ENCODE measurements at places on chromosomes 16 and 17. TPM values are rescaled to one million over a fixed set of nuclear protein-coding genes. Genes with fewer than 3 reads are reported as not detected.

Gene ITGAL
- not detected for total RNA-seq

Gene CES5A
- total RNA-seq = not detected

Gene NEUROD2
- not detected for total RNA-seq

Gene GNG13
- not detected for total RNA-seq

Gene HCRT
- not detected for total RNA-seq

DNA sequence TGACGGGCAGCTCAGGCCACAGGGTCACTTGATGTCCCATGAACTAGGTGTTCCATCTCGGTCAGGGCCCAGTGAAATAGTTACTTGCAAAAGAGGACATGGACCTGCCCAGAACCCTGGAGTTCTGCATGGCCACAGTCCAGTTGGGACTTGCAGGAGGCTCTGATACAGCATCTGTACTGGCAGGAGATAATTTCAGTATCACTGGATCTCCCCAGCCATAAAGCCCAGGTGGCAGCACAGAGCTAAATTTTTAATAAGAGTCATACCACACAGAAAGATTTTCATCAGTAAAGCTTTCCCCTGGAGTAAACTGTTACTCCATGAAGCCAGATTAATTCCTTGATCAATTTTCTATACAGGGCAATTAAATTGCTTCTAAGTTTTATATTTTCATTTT, 18.0 kb upstream of the SLC16A5 start:
- no peak overlapping the region for H3K4me3 ChIP-seq
- peaks cover 2% of the 10 kb centered on the region for H3K36me3 ChIP-seq
- no peak for DNase-seq
- no peaks in the 10 kb centered on the region for H3K4me1 ChIP-seq
- no peaks in the 10 kb centered on the region for H3K27me3 ChIP-seq

DNA sequence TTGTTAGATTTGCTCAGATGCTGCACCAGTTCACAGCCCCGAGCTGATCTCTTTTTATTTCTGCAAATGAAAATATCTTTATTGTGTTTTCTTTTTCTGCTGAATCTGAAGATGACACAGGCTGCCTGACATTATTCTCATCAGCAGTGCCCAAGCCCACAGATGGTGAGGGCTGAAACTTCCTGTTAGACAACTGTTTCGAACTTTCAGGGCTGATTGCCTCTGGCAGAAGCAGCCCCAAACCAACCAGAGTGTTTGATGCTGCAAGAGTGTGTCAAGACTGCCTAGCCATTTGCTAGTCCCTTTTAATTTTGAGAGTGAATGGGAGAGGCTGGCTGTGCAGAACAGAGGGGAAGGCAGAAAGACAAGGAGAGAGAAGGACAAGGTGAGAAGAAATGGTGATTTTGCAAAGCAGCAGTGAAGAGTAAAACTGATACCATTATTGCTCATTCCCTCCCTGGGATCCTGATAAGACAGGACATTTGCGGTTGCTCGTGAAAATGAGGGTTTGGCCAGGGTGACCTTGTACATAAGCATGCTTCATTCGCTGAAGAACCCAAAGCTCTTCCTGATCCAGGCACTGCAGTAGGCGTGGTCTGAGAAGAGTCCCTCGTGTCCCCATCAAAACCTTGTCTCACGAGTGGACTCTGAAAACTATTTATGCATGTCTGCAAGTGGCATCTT, 77.2 kb downstream of the TMEM114 start:
- H3K4me3 ChIP-seq = no peak overlapping the region
- no peaks in the 10 kb centered on the region for H3K27me3 ChIP-seq
- no peak for DNase-seq
- H3K27ac ChIP-seq = no peak overlapping the region
- no peaks in the 10 kb centered on the region for H3K4me1 ChIP-seq

GRCh38 chr16:70678121-70678897, 7.5 kb downstream of the MTSS2 start:
- H3K4me3 ChIP-seq = no peak overlapping the region
- H3K27ac ChIP-seq = no peak overlapping the region
- no peak for DNase-seq
- peaks cover 26% of the 10 kb centered on the region for H3K4me1 ChIP-seq
- no peaks in the 10 kb centered on the region for H3K27me3 ChIP-seq

DNA sequence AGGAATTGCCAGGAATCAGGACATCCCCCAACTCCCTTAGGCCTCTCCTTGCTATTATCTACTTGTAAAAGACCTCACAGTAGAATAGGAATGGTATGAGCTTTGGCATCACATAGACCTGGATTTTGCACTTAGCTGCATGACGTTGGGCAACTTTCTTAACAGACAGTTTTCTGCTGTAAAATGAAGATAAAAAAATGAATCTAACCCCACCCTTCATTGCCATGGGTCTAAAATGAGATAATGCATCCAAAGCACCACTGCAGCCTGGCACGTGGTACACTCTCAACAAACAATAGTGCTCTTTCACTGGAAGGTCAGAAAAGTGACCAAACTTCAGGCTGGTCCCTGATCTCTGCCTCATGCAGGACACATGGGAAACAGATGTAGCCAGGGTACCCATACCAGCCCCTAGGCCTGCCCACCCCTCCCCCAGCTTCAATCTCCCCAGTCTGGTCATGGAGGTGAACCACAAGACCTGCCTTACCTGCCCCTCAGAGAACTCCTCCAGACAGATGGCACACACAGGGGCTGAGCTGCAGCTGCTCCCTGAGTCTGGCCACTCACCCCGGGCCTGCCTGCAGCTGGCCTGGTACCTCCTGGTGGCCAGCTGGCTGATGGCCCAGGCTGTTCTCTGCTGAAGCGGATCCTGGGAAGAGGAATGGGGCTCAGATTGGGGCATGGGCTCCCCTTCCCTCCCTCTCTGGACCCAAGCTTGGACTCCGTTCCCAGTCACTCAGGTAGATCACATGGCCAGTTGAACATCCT, 8.5 kb upstream of the SUPT4H1 start:
- H3K27ac ChIP-seq = no peak overlapping the region
- no peak overlapping the region for H3K4me3 ChIP-seq
- peaks cover 2% of the 10 kb centered on the region for H3K27me3 ChIP-seq
- DNase-seq = no peak

DNA sequence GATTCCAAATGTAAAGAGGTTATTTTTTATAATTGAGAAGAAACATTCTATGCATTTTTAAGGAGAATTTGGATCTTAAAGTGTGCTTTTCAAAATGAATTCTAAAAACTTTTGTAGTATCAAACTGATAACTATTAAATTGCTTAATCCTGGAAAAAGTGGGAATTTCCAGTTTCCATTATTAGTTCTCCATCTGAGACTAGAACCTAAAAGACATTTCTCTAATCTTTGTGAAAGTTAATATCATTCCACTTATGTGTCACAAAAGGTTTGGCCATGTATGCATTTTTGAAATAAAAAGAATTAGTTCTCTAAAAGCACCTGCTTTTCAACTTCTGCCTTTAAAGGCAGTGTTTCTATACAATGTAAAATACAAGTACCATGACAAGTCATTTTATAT, 155.0 kb downstream of the BCAS3 start:
- H3K36me3 ChIP-seq = no peaks in the 10 kb centered on the region
- no peak for DNase-seq
- no peaks in the 10 kb centered on the region for H3K4me1 ChIP-seq
- no peak overlapping the region for H3K4me3 ChIP-seq
- no peak overlapping the region for H3K27ac ChIP-seq

DNA sequence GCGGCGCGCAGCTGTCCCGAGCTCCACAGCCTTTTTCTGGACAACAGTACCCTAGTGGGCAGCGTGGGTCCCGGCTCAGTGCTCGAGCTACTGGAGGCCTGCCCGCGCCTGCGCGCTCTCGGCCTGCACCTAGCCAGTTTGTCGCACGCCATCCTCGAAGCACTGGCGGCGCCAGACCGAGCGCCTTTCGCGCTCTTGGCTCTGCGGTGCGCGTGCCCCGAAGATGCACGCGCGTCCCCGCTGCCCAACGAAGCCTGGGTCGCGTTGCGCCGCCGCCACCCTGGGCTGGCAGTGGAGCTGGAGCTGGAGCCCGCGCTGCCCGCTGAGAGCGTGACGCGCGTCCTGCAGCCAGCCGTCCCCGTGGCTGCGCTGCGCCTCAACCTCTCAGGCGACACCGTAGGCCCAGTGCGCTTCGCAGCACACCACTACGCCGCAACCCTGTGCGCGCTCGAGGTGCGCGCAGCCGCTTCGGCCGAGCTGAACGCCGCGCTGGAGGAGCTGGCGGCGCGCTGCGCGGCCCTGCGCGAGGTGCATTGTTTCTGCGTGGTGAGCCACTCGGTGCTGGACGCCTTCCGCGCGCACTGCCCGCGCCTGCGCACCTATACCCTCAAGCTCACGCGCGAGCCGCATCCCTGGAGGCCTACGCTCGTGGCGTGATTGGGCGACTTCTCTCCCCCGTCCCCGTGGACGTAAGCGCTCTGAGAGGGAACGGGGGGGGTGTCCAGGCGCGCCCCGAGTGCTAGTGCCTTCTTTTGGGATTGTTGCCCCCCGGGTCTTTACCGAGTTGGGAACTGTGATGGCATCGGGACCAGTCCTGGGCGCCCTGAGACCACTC, 1.2 kb upstream of the HSF4 start:
- H3K4me1 ChIP-seq = peaks cover 8% of the 10 kb centered on the region
- DNase-seq = peak; percentile 49
- H3K27ac ChIP-seq = no peak overlapping the region
- peaks cover 3% of the 10 kb centered on the region for H3K36me3 ChIP-seq

DNA sequence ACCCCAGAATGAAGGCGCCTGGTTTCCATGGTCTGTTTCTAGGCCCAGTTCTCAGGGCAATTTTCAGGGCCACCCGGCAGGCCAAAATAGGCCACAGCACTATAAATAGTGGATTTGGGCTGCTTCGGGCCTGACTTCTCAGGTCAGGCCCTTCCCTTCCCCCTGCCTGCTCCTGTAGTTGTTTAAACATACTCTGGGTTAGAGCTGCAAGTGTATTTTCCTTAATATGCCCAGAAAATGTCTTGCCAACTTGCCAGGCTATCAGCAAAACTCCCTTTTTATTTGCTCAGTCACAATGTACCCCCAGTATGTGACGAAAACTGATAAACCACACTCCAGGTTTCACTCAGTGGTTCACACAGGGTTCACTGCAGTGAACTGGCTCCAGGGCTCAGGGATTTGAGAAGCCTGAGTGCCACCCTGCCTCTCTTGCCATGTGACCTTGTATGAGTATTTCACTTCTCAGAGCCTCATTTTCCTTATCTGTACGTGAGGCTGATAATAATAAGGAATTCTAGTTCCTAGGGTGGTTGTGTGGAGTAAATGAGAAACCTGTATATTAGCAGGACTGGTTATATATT, 76.5 kb downstream of the GPRC5B start:
- H3K4me1 ChIP-seq = peaks cover 2% of the 10 kb centered on the region
- DNase-seq = no peak
- no peaks in the 10 kb centered on the region for H3K36me3 ChIP-seq
- no peak overlapping the region for H3K27ac ChIP-seq
- no peaks in the 10 kb centered on the region for H3K27me3 ChIP-seq

- no peaks in the 10 kb centered on the region for H3K27me3 ChIP-seq
- H3K27ac ChIP-seq = no peak overlapping the region
- H3K4me1 ChIP-seq = no peaks in the 10 kb centered on the region
- DNase-seq = peak; percentile 22
Observed at GRCh38 chr16:89670496-89671431, 13.1 kb downstream of the SPATA33 start.

DNA sequence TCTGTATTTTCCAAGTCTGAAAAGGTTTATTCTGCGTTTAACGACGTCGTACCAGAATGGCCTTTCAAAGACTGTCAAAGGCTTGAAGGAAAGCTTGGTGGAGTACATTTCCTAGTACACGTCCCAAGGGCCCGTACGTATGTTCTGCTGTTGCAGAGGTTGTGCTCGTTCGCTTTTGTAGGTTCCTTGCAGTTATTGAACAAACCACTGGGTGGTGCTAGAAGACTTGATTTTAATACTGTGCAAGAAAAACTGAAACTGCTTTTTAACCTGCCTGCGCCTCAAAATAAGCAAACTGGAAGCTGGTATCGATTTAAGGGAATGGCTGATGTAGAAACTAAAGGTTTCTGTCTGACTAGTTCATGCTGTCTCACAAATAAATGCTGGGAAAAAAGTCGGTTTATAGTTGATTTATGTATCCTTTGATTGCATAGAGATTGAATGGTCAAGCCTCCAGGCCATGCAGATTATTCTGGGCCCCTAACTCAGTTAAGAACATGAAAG, 54.6 kb downstream of the USP10 start:
- H3K36me3 ChIP-seq = peaks cover 2% of the 10 kb centered on the region
- H3K27ac ChIP-seq = peak overlapping the region; percentile 56
- DNase-seq = peak; percentile 96
- H3K27me3 ChIP-seq = no peaks in the 10 kb centered on the region

GRCh38 chr17:37750768-37751475, 6.1 kb upstream of the HNF1B start:
- peaks cover 20% of the 10 kb centered on the region for H3K27me3 ChIP-seq
- H3K4me1 ChIP-seq = no peaks in the 10 kb centered on the region
- H3K36me3 ChIP-seq = no peaks in the 10 kb centered on the region
- DNase-seq = no peak

DNA sequence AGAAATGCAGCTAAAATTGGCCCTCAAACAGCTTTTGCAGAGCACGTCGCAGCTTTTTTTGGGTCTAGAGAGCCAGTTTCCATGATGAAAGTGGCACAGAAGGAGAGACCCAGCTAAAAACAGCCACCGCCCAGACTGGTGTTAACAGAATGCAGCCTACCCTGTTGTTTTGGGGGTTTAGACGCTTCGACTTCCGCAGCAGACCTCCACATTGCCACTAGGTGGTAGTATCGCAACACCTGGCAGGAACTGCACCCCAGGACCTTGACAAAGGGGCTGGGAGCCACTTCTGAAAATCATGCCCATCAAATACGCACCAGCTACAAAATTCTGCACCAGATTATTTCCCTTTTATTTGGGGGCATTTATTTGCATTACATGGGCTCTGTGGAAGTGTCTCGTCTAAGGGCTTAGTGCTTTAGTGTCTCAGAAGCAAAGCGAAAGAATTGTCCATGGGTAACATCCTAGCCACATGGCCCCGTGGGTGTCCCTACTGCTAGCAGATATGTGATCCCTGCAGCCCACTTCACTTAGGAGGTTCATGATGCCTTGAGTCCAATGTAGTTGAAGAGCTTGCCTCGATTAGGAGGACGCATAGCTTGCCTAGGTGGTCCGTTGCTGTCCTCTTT, 167.1 kb downstream of the HAPSTR1 start:
- no peaks in the 10 kb centered on the region for H3K27me3 ChIP-seq
- no peaks in the 10 kb centered on the region for H3K36me3 ChIP-seq
- H3K4me1 ChIP-seq = no peaks in the 10 kb centered on the region
- DNase-seq = peak; percentile 5
- H3K4me3 ChIP-seq = no peak overlapping the region
- no peak overlapping the region for H3K27ac ChIP-seq

- H3K27ac ChIP-seq = no peak overlapping the region
- H3K4me3 ChIP-seq = peak overlapping the region; percentile 78
- DNase-seq = no peak
- peaks cover 22% of the 10 kb centered on the region for H3K4me1 ChIP-seq
Observed at GRCh38 chr17:65558683-65559460, 2.6 kb downstream of the AXIN2 start.

- no peak overlapping the region for H3K27ac ChIP-seq
- H3K4me1 ChIP-seq = no peaks in the 10 kb centered on the region
- H3K36me3 ChIP-seq = no peaks in the 10 kb centered on the region
- no peaks in the 10 kb centered on the region for H3K27me3 ChIP-seq
Observed at GRCh38 chr16:25478476-25478875, 213.3 kb upstream of the HS3ST4 start.

DNA sequence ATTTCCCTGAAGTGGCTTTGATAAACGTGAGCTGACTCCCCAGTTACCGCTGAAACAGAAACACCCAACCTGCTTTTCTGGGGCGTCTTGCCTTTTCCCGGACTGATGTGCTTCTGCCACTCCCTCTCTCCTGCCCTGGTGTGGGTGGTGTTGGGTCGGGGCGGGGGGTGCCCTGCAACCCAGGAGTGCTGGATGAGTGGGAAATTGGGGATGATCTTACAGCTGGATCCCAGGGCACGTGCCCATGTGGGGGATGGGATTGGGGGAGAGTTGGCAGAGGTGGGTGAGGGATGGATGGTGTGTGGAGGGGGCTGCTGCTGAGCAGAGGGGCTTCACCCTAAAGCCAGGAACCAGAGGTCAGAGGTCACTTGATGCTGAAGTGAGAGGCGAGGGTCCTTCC, 28.5 kb downstream of the PGS1 start:
- no peak overlapping the region for H3K4me3 ChIP-seq
- H3K36me3 ChIP-seq = peaks cover 10% of the 10 kb centered on the region

Data from fibroblast of lung (primary cell).